ENCODE measurements at places on chromosomes 3 and 15. TPM values are rescaled to one million over a fixed set of nuclear protein-coding genes. Genes with fewer than 3 reads are reported as not detected.

The GPR62 gene
- 0.25 TPM for total RNA-seq

The REC114 gene
- not detected for total RNA-seq

The PARP15 gene
- 0.49 TPM for total RNA-seq

The RTP1 gene
- 0.25 TPM for total RNA-seq

The HMG20A gene
- 46.5 TPM for total RNA-seq

The BBX gene
- 18.2 TPM for total RNA-seq

The HESX1 gene
- total RNA-seq = 0.25 TPM

The TMCO5A gene
- total RNA-seq = not detected

The SLITRK3 gene
- 10.3 TPM for total RNA-seq

The ONECUT1 gene
- total RNA-seq = not detected

The SERP1 gene
- 54.8 TPM for total RNA-seq

The CRYGS gene
- 1.5 TPM for total RNA-seq

The CASR gene
- total RNA-seq = not detected

The CLRN1 gene
- total RNA-seq = not detected

The HIGD2B gene
- total RNA-seq = not detected

The PGBD4 gene
- 3.2 TPM for total RNA-seq

The RSL24D1 gene
- 103 TPM for total RNA-seq

The CMTM8 gene
- 0.49 TPM for total RNA-seq

The TJP1 gene
- 60.0 TPM for total RNA-seq

The ERICH6 gene
- 0.25 TPM for total RNA-seq

The RAB6B gene
- total RNA-seq = 88.3 TPM

The ZCWPW2 gene
- total RNA-seq = 4.2 TPM

The FOXB1 gene
- not detected for total RNA-seq

The SPINT1 gene
- 1.5 TPM for total RNA-seq

The PPARG gene
- 1.7 TPM for total RNA-seq

The GOLGA6B gene
- not detected for total RNA-seq

The CLEC3B gene
- 19.2 TPM for total RNA-seq

Data from temporal lobe (tissue), 4 donors.